Stimulated activated CD8-positive, alpha-beta memory T cell treated with anti-CD3 and anti-CD28 coated beads, Interleukin-7, amount 100 ng/mL, for 4 hours (primary cell): ENCODE measurements at places on chromosomes 5 and 9.

DNA sequence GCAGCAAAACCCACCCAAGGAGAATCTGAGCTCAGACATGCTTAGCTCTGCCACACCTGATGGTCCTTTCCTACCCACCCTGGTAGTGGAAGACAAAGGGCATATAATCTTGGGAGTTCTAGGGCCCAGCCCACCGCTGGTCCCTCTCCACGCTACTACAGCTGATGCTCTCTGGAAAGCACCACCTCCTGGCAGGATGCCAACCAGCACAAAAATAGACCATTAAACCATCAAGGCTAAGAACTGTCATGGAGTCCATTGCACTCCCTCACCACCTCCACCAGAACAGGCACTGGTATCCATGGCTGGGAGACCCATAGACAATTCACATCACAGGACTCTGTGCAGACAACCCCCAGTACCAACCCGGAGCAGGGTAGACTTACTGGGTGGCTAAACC lies 111.0 kb upstream of the IL7R start:
- no peak for DNase-seq

DNA sequence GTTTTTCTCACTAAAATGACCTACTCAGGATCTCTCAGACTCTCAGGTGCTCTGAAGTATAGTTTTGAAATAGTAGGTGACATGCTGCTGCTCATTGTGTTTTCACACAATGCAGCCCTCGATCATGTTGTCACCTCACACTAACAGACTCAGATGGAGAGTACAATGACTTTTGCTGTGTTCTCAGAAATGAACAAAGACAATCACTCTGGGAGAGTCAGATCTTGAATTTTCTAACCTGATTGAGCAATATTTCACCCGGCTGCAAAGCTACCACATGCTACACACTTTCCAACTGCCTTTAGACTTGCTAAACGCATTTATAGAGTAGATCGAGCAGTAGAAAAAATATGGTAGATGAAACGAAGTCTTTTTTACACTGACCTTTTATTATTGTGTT lies 113.4 kb downstream of the ST8SIA4 start:
- no peak for DNase-seq

DNA sequence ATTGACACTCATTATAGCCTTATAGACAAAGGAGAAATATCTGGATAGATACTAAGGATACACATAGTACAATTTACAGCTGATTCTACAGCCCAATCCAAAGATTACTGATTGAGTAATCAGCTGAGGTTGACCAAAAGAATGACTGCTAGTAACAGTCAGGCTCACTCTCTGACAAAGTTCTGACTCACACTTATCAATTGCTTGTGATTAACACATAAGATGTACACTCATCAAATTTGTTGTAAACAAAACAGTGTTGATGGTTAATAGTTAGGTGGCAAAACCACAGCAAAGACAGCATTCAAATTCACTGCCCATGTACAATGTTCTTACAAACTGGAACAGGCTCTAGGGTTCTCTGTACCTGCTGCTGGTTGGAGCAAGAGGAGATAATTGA lies 422.7 kb downstream of the TLE1 start:
- DNase-seq, result no peak

GRCh38 chr5:131379723-131380122 lies 115.9 kb downstream of the CDC42SE2 start:
- DNase-seq, result peak; percentile 63

DNA sequence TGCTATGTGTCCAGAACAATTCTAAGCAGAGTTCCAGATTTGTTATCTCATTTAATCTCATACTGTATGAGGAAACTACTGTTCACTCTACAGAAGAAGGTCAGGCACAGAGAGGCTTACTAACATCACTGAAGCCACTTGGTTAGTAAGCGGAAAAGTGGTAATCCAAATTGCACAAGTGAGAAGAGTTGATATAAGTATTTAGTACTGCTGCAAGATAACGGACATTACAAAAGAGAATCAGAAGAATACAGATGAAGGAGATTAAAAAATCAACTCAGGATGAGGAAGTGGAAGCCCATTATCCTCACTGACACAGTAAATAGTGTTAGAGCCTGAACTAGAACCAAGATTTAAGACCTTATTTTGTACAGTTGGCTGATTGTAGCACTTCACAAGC lies 22.3 kb upstream of the TLR4 start:
- no peak for DNase-seq

- DNase-seq, result no peak
Observed at GRCh38 chr5:56543441-56544388, 271.6 kb upstream of the MAP3K1 start.

- no peak for DNase-seq
Observed at GRCh38 chr5:141908796-141909195, 14.9 kb upstream of the DELE1 start.

DNA sequence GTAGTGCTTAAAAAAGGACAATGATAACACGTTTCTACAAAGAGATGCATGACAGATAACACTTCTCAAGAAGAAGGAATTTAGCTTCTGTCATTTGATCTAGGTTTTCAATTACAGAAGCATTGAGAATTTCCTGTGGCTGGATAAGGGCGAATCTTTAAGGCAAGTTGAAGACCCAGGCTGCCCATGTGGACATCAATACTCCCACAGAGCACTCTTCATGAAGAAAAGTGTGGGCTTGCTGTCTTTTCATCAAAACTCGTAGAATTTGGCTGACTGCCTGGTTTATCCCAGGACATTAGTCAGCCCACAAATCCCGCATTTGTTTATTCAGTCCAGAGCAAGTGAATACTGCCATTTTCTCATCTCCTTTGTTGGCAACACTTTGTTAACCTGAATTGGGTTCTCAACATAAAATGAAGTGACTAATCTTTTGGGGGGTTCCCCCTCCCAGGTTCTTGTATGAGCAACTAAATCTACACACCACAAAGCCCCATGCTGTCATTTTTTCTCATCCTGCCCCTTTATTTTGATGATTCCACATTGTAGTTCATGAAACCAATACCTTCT lies 43.4 kb upstream of the CDKN2B start:
- no peak for DNase-seq

DNA sequence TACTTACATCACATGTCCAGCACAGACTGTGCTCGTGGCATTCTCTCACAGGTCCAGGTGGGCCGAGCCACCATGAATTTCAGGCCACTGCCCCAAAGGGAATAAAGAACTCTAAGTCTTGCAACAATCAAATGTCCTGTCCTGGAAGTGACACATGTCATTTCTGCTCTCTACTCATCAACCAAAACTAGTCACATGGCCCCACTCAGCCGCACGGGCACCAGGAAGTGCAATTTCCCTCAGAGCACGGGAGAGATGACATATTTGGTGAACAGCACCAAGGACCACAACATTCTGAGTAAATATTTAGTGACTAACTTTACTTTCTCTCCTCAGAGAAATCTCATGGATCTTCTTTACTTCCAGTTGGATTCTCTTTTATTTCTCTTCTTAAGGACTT lies 131.1 kb upstream of the TUT7 start:
- DNase-seq, result no peak

DNA sequence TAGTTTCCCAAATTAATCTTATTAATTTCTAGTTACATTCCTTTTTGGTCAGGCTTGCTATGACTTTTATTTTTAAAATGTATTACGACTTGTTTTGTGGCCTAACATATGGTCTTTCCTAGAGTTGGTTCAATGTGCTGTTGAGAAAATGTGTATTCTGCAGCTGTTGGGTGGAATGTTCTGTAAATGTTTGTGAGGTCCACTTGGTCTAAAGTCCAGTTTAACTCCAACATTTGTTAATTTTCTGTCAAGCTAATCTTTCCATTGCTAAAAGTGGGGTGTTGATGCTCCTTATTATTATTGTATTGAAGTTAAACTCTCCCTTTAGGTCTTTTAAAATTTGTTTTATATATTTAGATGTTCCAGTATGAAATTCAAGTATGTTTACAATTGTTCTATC lies 1010.8 kb upstream of the EDIL3 start:
- no peak for DNase-seq

DNA sequence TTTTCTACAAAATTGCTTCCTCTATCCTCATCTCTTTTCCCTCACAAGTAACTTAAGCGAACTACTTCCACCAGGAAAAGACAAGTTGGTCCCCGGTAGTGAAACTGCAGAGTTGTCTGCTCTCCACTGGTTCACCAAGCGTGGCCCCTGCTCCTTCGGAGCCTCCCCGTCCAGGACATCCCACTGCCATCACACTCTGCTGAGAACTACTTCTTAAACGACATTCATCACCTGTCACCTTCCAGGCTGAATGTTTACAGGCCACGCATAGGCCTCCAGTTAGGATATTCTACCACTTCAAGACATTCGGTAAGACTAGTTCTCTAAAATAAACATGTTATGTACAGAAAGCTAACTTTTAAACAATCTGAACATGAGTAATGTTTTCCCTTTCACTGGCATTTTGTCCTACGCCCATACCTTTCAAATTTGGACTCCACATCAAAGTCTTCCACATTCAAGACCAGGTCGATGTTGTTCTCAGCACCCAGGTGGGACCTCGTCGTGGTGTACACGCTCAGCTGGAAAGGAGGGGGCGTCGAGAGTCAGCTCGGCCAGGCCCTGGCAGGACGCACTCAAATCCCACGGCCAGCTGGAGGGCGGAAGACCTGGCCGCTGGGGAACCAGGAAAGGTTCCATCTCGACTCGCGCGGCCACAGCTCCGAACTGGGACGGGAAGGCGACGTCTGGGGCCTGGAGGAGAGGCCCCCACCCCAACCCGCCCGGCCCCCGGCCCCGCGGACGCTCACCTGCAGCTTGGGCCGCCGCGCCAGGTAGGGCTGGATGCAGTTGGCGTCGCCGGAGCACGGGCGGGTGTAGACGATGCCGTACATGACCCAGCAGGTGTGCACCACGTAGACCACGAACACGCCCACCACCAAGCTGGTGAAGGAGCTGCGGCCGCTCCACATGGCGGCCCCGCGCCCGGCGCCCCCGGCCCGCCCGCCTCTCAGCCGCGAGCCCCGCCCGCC lies 683 bp downstream of the CLPTM1L start:
- no peak for DNase-seq

DNA sequence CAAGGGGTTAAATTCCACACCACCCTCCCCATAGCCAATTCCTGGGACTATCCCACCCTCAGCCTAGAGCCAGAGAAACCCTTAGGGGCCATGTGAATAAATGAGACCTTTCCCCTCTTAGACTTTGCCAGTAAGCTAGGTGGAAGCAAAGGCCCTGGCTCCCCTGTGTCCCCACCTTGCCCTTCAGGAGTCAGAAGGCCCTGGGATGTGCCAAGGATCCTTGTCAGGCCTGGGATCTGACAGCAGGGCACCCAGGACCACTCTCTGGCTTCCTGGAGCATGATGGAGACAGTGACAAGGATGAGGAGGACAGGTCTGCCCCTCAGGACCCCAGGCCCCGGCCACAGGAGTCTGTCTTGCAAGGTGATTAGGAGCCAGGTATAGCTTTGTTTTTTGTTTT lies 125.0 kb upstream of the HAND1 start:
- DNase-seq, result no peak

- DNase-seq, result no peak
Observed at GRCh38 chr9:135242049-135242396, 154.6 kb downstream of the OLFM1 start.

DNA sequence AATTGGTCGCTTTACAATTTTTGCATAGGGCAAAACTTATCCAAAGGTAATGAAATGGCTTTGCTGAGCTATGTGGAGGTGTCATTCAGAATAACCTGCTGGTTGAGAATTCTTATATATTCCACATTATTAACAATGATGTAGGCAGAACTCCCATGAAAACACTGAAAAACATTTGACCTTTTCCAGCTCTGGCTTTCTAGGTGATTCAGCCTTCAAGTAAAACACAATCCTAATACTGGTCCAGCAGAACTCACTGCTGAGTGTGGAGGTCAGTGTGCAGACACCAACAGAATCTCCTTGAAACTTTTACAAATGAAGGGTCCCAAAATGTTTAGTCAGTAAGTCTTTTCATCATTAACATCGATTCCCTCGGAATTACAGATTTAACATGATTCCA lies 162.0 kb upstream of the EFNA5 start:
- DNase-seq, result no peak

DNA sequence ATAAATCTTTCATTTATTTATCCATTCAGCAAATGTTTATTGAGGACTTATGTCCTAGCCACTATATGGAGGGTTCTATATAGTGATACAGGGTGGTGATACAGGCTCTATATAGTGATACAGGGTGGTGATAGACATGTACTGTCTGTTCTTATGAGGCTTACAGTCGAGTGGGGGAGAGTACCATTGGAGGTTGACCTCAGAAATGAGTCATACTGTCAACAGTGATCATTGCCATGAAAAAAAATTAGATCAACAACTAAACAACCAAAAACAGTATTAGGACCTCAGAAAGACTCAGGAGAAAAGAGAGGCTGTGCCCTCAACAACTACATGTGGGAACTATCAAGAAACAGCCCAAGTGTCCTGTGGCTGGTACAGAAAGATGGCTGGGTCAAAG lies 22.0 kb downstream of the PAPPA start:
- no peak for DNase-seq

- DNase-seq, result no peak
Observed at GRCh38 chr9:121912812-121913627, 180.1 kb downstream of the TTLL11 start.

DNA sequence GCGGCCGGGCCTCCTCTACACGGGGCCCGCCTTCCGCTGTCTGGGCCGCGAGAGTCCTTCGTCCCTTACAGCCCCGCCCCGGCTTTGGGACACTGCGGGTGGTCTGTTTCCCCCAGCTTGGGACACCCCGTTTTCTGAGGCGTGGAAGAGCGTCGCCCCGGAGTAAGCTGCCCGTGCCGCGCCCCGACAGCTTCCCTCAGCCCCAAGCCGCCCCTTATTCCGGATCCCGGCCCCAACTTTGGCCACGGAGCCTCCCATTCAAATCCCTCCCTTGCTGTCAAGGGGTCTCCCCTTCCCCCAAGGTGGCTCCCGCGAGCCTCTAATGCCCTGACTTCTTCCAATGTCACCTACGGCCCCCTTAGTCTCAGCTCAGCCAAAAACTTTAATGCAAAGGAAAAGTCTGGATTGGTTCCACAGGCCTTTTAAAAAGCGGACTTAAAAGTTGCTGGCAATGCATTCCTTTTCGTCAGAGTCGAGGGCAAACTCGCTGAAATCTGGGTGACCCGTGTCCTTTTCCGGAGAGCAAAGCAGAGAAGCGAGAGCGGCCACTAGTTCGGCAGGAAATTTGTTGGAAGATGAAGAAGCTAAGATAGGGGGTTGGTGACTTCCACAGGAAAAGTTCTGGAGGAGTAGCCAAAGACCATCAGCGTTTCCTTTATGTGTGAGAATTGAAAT lies 19.8 kb downstream of the EXOSC2 start:
- DNase-seq, result no peak

DNA sequence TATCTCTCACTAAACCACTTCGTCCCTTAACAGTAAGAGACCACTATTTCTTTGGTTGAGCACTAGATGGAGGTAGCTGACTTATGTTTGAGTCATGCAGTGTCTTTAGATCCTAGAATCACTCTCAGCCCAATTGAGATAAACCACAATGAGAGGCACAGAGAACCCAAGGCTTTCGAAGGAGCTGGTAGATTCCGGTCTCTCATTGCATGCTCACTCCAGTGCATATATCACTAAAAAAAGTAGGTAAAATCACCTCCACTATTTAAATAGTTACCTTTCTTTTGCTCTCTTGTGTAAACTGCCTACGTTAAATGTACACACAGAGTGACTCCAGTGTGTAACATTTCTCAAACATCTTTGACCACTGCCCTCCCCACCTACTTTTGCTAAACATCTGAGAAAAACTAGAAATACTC lies 27.6 kb downstream of the ACTL7A start:
- no peak for DNase-seq
